Activated CD8-positive, alpha-beta T cell treated with anti-CD3 and anti-CD28 coated beads for 36 hours (primary cell): ENCODE measurements at places on chromosomes 11 and 22. TPM values are rescaled to one million over a fixed set of nuclear protein-coding genes. Genes with fewer than 3 reads are reported as not detected.

DNA sequence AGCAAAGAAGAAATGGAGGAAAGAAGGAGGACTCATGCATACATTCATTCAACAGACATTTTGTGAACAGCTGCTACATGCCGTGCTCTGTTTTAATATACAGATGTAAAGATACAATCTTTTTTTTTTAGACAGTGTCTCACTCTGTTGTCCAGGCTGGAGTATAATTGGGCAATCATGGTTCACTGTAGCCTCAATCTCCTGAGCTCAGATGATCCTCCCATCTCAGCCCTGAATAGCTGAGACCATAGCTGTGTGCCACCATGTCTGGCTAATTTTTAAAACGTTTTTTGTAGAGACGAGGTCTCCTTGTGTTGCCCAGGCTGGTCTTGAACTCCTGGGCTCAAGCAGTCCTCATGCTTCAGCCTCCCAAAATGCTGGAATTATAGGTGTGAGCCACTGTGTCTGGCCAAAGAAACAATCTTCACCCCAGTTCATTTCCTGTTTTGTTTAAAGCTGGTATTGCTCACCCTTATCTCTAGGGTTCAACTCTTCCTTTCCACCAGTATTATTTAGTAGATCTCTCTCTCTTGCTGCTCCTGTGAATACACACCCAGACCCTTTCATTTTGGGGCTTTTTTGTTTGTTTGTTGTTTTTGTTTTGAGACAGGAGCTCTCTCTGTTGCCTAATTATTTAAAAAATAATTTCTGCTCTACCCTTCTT is 69.8 kb downstream of the RNF169 start:
- no peak for DNase-seq

GRCh38 chr11:112831969-112832766 is 129.1 kb upstream of the NCAM1 start:
- DNase-seq, result no peak

DNA sequence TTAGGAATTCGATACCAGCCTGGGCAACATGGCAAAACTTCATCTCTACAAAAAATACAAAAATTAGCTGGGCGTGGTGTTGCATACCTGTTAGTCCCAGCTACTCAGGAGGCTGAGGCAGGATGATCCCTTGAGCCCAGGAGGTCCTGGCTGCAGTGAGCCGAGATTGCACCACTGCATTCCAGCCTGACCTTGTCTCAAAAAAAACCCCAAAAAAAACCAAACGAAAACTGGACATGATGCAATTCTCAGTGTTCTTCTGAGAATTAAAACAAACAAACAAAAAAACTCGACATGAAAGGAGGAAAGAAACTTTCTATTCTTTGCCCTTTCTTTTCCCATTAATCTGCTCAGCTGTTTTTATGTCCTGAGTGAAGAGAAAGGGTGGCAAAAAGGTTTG is 7.4 kb downstream of the MED17 start:
- DNase-seq, result no peak

DNA sequence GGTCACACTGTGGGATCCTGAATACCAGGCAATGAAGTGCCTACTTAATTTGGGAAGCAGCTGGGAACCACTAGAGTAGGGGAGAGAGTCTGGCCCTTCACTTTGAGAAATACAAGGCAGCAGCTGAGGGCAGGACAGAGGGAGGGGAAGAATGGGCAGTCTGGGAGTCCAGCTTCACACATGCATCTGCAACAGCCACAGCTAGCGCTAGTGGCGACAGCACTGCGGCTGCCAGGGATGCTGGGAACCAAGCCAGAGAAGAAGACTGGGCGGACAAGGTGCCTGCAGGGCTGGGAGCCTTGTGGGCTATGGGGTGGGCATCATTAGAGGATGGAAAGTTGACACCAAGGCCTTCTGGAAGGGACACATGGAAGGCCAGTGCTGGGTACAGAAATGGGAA is 15.8 kb downstream of the SCUBE2 start:
- DNase-seq, result no peak

- DNase-seq, result peak; percentile 40
These were observed 50.1 kb upstream of the FLI1 start for GRCh38 chr11:128643661-128644317.

TMPRSS4 gene
- not detected for total RNA-seq

BEST1 gene
- 0.61 TPM for total RNA-seq
